ENCODE measurements at places on chromosomes 2 and 18.

- no peak for DNase-seq
Measured at GRCh38 chr18:49563130-49563540, 1.3 kb downstream of the LIPG start.

DNA sequence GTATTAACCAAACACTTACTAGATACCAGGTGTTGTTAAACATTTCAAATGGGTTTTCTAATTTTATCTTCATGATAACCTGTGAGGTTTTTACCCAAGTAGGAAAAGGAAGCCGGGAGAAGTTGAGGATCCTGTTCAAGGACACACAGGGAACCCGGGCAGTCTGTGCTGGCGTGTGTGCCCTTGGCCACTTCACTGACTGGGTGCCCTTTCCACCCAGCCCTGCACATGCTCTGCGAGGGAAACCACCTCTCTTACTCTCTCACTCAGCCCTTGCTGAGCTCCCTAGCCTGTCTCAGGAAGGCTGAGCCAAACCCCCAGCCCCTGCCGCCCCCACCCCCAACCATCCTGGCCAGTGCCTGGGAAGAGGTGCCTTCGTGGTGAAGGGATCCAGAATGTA is 51.8 kb downstream of the TEX44 start:
- no peak for DNase-seq

- DNase-seq, result peak; percentile 21
Measured at GRCh38 chr2:46067501-46068305, 229.5 kb upstream of the EPAS1 start.

- DNase-seq, result no peak
Measured at GRCh38 chr2:138455691-138456090, 45.9 kb upstream of the SPOPL start.

DNA sequence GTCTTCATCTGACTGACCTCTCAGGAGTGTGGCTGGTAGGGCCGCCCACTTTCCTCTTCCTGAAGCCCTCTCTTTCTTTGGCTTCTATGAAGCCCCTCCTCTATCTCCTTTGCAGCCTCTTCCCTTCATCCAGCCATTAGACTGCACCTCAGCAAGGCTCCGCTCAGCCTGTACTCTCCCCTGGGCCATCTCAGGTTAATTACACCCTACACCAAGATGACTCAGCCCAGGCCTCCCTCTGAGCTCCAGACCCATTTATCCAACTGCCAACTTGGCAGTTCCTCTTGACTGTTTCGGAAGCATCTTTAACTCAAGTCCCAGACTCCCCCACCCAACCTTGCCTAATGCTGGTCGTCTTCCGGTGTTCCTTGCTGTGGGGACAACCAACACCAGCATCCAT is 5.8 kb upstream of the WNT6 start:
- no peak for DNase-seq

DNA sequence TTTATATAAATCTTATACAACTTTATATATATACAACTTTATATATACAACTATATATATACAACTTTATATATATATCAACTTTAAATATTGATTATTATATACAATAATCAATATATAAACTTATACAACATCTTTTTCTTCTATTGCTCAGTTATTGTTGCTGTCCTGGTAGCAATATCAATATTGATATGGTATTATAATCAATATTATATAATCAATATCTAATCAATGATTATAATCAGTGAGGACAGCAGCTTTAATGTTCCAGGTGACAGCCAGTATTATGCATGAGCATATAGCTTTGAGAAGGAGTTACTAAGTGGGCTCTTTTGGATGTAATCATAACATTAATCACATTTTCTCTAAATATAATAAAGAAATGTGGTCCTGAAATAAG is 242.3 kb upstream of the SOX11 start:
- no peak for DNase-seq

DNA sequence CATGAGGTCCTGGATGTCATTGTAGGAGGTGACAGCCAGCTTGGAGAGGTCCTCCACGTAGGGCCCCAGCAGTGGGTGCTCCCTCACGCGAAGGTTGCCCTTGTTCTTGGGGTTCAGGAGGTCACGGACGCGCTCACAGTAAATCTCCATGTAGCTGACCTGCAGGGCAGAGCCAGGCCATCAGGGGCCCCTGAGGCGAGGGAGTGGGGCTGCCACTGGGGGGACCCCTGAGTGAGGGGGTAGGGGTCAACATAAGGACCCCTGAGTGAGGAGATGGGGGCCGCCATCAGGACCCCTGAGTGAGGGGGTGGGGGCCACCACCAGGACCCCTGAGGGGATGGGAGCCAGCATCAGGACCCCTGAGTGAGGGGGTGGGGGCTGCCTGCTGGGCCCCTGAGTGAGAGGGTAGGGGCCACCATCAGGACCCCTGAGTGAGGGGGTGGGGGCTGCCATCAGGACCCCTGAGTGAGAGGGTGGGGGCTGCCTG is 33.6 kb downstream of the KIF1A start:
- DNase-seq, result no peak

DNA sequence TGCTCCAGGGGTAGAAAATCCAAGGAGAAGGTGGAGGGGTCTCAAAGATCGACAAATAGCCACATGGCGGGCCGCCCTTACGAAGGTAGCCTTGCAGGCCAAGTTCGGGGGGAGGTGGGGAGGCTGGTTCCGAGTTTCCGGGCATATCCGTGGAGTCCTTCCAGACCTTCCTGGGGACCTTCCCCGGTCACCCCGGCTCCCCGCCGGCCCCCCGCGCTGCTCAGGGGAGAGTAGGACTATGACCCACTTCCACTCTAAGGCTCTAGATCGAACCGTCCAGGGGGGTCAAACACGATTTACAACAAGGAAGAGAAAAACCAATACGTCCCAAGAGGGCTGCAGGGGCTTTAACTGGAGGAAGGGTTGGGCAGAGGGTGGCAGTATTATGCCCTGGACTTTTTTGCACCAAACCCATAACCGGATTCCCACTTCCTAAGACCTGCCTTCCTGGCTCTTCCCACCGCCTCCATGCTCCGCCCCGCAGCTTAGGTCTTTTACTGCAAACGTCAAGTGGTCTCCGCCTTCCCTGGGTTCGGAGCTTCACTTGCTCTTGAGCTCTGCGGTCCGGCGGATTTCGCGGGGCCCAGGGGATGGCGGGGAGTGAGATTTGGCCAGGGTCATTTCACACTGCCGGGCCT is 779 bp upstream of the LYPD6 start:
- peak; percentile 43 for DNase-seq

- peak; percentile 61 for DNase-seq
Measured at GRCh38 chr2:224922142-224922727, 120.0 kb downstream of the DOCK10 start.

- DNase-seq, result no peak
Measured at GRCh38 chr2:231250146-231250545, 51.7 kb downstream of the ARMC9 start.

DNA sequence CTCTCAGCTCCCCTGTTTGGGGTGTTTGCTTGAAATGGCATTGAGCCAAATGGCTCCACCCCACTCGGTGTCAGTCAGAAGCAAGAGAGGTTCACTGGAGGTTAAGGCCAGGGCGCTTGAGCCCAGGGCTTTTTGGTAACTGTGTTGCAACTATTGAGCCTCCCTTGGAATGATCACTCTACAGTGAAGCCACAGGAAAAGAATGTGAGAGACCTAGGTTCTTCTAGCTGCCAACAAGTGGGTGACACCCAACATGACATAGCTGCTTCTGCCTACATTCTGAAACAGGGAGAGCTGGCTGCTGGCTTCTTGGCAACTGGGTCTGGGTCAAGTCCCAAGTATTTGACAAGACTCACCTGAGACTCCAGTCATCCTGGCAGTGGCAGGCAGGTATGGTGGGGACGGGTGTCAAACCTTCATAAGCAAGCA is 7.1 kb upstream of the GRHL1 start:
- DNase-seq, result peak; percentile 26

GRCh38 chr18:37665346-37665745 is 99.7 kb upstream of the CELF4 start:
- DNase-seq, result no peak

- DNase-seq, result no peak
Measured at GRCh38 chr2:107663632-107664031, 163.1 kb upstream of the RGPD4 start.

DNA sequence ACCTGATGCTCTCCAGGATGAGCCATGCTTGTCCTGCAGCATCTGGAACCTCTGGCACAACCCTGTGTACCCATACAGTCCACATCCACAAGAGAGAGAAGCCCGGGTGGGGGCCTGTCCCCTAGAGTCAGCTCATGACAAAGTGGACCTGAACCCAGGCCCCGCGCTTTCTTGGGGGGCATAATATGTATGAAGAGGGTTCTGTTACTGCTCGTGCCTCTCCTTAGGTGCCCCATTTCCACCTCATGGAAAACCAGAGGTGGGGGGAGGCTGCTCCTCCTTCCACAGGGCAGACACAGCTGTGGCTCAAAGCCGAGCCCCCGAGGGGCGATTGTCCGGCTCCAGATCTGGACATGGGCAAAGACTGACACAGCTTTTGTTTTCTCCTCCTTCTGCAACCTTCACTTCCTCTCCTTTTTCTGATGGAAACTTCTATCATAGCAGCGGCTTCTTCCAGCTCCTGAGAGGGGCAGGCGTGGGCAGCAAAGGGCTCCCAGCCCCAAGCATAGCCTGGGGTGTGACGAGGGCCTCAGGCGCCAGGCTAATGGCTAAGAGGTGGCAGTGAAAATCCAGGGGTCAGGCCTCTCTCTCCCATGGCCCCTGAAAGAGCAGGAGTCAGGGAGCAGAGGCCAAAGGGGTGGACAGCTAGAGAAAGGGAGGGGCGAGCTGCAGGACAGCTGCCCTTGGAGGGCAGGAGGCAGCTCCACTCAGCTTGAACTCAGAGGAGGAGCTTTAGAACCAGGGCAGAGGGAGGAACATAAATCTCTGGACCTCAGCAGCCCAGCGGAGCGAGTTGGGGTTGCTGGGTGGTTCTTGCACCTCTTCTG is 155.5 kb downstream of the ZFP36L2 start:
- no peak for DNase-seq

DNA sequence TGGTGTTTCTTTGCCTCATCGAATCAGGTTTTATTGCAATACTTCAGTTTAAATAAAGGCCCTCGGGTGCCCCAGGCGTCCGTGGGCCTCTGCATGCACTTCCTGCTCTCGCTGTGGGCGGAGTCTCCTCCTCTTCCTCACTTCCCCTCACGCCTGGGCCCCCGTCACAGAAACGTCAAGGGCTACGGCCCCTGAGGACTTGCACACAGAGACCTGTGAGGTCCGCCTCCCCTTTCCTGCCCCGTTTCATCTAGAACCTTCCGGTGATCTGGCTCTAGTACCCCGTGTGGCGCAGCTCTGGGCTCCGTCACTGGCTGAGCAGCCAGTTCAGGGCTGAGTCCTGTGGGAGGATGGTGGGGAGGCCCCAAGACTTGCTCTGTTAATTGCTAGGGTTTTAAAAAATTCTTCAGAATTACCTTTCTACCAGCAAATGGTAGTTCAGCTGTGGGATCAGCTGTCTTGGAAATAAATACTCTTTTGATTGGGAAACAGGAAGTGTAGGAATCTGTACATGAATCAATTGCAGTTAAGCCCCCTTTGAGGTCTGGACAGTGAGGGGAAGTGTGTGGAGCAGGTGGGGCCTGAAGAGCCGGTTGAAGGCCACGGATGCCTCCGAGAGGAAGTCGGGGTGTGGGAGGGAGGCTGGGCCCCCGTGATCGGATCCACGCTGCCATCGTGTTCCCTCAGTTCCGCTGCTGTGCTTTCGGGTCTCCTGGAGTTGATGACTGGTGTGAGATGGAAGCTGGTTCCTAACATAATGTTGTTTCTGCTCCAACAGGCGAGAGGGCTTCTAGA is 10.2 kb downstream of the NFATC1 start:
- peak; percentile 88 for DNase-seq

DNA sequence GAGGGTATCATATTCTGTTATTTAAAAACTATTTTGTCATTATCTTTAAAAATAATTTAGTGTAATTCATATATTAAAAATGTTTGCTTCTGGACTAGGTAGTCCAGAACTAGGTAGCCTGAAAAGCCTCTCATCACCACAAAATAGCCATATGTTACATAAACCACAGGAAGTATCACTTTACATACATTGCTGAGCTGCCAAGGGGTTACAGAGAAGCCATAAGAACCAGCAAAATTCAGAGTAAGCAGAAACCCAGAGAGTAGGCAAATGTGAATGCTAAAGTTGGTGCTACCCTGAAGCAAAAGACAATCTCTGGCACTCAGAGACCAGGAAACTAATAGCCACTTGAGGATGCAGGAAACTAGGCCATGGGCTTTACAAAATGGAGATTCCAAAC is 60.9 kb downstream of the LOXHD1 start:
- no peak for DNase-seq

GRCh38 chr18:25456334-25457010 is 104.5 kb upstream of the ZNF521 start:
- DNase-seq, result no peak

DNA sequence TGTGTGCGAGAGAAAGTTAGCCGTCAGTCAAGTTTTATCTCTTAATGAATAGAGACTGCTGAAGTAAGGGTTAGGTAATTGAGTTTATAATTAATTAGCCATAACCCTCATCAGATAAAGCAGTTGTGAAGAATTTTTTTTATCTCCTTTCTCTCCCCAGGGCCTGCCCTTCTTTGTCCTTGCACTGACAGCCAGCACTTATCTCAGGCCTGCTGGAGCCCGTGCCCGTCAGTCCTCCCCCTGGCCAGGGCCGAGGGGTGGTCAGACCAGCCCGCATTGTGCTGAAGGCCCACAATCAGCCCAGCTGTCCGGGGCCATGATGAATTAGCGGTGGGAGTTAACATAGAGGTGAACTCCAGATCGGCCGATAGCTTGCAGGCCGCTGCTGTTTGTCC is 315.7 kb downstream of the GBX2 start:
- DNase-seq, result no peak

- DNase-seq, result no peak
Measured at GRCh38 chr2:20507711-20508110, 60.8 kb downstream of the RHOB start.

DNA sequence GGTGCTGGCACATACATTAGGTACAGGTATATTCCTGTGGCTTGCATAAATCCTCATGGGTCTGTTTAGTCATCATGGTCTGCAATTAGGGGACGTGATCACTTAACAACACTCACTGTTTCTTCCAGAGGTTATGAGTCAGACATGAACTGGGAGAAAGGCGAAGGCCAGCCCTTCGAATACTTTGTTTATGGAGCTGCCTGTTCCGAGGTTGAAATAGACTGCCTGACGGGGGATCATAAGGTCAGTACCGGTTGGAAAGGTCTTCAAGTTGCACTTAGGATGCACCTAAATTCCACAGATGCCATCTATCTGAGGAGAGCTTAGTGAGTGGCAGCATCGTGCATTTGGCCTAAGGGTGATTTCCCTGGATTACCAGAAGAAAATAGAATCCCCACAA is 76.9 kb downstream of the AOX1 start:
- DNase-seq, result no peak

GRCh38 chr2:133489641-133490410 is 78.4 kb downstream of the NCKAP5 start:
- no peak for DNase-seq

- DNase-seq, result no peak
Measured at GRCh38 chr2:203694191-203694590, 12.2 kb upstream of the CD28 start.

GRCh38 chr18:48740851-48741485 is 202.1 kb downstream of the CTIF start:
- no peak for DNase-seq

Measured in hematopoietic multipotent progenitor cell treated with erythropoietin and hydrocortisone succinate and interleukin-3 and kit ligand, for 4 days (in vitro differentiated cells).